ENCODE measurements at places on chromosomes 16 and 17.
A peak's percentile ranks its signal among the peaks of the same experiment; 100 is the strongest.

GRCh38 chr17:12990041-12990808 lies 27.6 kb downstream of the ELAC2 start:
- no peak for DNase-seq

DNA sequence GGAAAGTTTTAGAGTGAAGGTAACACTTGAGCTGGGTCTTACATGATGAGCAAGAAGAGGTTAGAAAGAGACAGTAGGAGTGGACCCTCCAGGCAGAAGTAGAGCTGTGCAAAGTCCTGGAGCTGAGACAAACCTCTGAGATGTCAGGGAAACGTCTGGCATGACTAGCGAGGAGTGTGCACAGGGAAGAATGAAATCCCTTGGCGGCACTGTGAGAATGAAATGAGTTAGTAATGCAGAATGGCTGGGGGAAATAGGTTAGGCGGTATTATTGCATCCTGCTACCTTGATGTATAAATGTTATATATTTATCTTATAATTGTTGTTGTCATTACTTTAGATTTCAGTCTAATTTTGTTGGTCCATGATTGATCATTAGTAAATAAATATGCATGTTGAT lies 457.9 kb upstream of the CCL2 start:
- no peak for DNase-seq

GRCh38 chr16:60404401-60404800 lies 1631.8 kb downstream of the CDH8 start:
- DNase-seq = no peak

GRCh38 chr16:84138824-84139627 lies 6.0 kb downstream of the HSDL1 start:
- no peak for DNase-seq

- no peak for DNase-seq
Observed at GRCh38 chr17:4362141-4362540, 4.3 kb downstream of the UBE2G1 start.

DNA sequence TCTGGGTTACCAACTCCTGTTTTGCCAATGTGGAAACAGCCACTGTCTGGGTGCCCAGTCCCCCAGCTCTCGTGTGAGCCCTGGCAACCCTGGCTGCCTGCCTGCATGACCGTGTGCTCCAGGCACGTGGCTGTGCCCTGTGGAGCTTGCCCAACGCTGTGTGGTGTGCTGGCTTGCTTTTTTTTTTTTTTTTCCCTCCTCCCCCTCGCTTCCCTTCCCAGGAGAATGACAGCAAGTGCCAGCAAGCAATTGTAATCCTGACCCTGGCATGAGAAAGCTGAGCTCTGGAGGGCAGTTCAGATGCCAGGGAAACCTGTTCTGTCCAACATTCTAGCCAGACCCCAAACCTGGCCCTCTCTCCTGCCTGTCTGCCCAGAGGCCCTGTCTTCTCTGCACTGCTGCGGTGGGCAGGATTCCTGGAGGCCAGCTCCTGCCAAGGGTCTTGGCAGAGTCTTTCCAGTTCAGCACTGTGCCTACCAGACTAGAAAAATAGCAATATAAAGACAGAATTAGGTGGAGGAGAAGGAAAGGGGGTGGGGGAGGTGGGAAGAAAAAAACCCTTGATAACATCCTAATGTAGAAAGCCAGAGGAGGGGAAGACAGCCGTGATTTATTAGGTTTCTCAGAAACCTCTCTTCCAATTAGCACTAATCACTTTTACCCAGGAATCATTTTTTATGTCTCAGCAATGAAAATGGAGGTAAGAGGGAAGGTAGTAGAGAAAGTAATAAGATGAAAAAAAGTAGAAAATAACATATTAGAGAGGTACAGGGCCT lies 9.0 kb downstream of the HLF start:
- peak; percentile 41 for DNase-seq

DNA sequence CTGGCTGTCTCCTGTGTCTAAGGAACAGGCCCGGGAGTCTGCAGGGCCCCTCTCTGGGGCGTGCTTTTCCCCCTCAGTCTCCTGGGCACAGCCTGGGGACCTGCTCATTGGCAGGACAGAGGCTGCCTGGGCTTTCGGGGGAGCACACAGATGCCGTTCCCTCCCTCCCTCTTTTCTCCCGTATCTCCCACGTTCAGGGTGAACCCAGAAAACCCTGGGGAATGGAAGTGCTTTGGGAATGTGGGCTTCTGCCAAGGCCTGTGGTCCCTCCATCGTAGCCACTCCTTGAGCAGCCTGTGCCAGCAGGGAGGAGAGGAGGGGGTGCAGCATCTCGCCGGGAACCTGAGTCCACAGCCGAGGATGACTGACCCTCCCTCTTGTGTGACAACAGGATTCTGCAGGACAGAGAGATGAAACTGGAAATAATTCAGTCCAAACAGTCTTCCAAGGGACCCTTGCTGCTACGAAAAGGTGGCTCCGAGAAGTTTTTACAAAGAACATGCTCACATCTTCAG lies 52.0 kb downstream of the RNF213 start:
- DNase-seq = no peak

DNA sequence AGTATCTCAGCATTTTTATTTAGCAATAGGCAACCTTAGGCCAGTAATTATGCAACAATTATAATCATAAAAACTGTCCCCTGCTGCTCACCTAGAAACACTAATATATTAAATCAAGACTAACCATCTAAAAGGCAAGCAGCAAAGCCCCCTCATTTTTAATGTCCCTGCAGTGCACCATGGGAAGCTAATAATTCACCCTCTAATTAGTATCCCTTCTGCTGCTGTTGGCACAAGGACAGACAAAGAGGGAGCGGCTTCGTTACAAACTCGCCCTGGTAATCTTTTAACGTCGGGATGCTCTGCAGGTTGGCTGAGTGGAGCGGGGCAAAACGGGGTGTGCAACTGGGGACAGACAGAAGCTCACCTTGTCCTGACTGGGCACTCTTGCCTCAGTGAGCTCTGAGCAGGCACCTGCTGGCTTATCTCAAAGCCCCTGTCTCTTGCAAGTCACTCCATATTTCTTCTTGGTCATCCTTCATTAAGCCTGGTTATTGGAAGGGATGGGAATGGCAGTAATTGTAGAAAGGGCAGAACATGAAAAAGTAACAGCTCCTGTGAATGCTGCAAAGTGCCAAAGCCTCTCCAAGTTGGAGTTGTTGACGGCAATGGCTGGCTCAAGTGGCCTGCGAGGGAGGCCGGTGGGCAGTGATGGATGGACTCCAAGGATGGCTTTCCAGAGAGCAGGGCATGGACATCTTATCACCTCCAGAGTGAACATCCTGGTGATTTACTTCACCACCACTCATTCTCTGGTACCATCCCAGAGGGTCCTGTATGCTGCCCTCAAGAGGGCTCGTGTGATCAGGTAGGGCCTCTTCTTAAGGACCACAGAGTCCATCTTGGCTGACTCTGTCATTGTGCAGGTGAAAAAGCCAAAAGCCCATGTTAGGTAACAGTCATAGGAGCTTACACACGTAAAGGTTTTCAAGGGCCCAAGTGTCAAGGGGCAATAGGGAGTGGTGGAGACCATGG lies 219.6 kb upstream of the N4BP1 start:
- DNase-seq = no peak

DNA sequence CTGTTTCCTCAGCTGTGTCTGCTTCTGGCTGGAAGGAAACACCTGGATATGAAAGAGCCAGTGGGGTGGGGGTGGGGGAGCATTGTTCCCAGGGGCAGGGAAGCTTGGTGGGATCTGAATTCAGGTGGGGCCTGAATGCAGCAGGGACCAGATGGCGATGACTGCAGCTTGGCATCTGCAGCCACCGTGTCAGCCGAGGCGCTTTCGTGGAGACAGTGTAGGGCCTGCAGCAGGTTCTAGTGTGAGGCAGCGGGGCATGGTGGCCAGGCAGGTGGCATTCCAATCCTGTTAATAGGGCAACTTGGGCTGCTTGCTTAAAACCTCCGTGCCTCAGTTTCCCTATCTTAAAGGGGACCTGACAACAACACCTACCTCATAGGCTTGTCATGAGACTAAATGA lies 1.7 kb downstream of the PIK3R6 start:
- DNase-seq = no peak

DNA sequence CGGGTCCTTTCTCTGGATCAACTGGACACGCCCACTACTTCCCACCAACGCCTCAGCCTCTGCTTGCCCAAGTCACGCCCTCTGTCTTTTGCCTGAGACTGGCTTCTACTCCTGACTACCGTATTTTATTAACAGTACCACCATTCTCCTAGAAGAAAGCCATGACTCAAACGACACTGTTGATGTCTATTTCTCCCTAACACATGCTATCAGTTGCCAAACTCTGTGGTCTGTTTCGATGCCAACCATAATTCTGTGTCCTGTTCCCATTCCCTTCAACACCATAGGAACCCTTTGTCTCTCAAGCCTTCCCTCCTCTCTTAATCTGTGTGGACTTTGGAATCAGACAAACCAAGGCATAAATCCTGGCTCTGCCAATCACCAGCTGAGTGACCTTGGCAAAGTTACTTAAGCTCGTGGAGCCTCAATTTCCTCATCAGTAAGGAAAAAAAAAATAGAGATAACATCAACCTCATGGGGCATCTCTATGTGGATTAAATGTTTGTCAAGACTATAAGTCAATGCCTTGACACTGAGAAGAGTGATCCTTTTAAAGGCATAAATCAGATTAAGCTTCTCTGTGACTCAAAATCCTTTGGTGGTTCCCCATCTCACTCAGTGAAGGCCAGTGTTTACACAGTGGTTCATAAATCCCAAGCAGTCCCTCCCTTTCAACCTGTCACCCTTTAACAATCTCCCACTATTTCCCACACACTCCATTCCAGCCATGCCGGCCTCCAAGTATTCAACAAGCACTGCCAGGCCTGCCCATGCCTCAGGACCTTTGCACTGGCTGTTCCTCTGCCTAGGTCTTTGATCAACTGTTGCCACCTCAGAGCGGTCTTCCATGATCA lies 45.6 kb downstream of the ERN1 start:
- no peak for DNase-seq

- peak; percentile 94 for DNase-seq
Observed at GRCh38 chr17:76700617-76701470, 9.9 kb downstream of the MXRA7 start.

DNA sequence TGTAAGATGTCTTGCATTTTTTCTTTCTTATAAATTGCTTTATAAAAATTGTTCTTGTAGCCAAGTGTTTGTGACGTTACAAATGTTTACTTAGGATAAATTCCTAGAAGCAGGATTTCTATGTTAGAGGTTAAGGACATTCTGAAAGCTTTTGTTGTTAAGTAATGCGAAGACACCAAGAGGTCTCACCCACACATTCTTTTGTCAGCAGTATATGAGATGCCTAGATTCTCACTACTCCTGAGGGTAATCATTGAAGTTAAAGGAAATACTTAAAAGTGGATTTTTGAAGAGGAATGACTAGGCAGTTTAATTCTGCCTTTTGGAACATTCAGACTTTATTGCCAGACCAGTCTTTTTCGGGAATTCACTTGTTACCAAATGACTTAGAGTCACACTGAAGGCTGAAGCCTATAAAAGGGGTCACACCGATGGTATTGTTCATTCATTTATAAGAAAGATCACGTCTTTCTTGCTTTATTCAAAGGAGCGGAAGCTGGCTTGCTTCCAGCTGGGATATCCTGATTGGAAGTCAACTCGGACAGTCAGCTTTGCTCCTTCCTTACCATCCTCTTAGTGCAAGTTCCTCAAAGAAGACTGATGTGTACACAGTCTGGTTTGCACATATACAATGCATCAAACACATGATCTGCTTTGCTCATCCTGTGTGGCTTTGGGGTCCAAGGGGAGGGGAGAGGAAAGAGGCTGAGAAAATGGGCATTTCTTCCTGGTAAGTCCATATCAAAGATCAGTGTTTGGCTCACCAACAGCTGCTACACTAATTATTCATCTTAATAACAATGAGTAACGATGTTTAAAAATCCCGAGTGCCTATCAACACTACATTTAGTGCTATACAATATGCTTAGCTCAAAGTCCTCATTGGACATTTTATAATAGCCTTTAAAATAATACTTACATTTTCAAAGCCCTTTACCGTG lies 160.0 kb downstream of the MAP2K6 start:
- peak; percentile 35 for DNase-seq

GRCh38 chr17:42177684-42178083 lies 3.3 kb downstream of the KCNH4 start:
- no peak for DNase-seq

GRCh38 chr16:89361751-89362539 lies 128.4 kb downstream of the ANKRD11 start:
- DNase-seq = no peak

GRCh38 chr16:5882087-5882640 lies 784.6 kb upstream of the EEF2KMT start:
- DNase-seq = no peak

- DNase-seq = peak; percentile 92
Observed at GRCh38 chr17:42659079-42659931, at the start of gene TUBG2. TSS of gene TUBG2 (plus strand) at chr17:42659284. CDS start at chr17:42659504, 220 bp downstream.

- DNase-seq = no peak
Observed at GRCh38 chr17:7589891-7590691, at the start of gene SOX15. TSS of gene SOX15 (minus strand) at chr17:7590094. CDS start at chr17:7589676, 418 bp downstream.

- peak; percentile 99 for DNase-seq
Observed at GRCh38 chr16:79600638-79601091, at the start of gene MAF. TSS of gene MAF (minus strand) at chr16:79600737. CDS start at chr16:79599902, 835 bp downstream.

DNA sequence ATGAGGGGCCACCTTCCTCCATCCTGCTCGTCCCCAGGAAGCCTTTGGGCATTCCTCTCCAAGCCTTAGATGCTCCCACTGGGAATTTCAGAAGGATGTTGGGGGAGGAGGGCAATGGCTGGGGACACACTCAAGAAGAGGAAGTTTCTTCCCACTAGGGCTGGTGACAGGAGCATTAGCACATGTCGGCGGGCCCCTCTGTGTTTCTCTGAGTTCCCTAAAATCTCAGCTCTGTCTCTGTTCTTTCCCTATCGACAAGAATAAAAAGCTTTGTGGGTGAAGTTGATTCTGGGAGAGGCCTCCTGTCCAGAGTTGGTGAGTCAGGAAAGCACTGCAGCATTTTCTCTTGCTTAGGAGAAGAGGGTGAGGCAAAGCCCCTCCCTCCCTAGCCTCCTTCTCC lies 19.7 kb upstream of the C17orf107 start:
- DNase-seq = no peak

GRCh38 chr16:80176114-80176513 lies 364.7 kb upstream of the DYNLRB2 start:
- no peak for DNase-seq

GRCh38 chr17:17079336-17079735 lies 37.1 kb downstream of the MPRIP start:
- DNase-seq = no peak

GRCh38 chr17:75267153-75267410 lies 3.9 kb downstream of the MIF4GD start:
- DNase-seq = no peak

- DNase-seq = no peak
Observed at GRCh38 chr16:24771779-24772157, 42.3 kb downstream of the TNRC6A start.

DNA sequence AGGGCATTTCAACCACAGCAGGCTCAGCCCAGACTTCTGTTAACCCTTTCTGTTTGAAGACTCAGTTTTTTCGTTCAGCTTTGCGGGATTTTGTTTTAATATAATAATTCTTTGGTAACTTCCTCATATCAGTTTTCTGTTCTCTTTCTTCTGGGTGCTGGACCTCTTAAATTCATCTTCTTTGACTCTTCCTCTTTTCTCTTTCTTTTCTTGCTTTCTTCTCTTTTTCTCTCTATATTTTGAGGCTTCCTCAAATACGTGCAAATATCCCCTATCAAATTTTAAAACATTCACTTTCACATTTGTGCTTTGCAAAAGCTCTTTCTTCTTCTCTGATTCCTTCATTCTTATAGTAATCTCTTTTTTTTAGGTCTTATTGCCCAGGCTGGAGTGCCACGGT lies 136.3 kb downstream of the HS3ST3B1 start:
- DNase-seq = no peak

Measured in muscle of back (tissue), 13 donors.